ENCODE measurements at places on chromosomes 7 and 10.
A peak's percentile ranks its signal among the peaks of the same experiment; 100 is the strongest.

DNA sequence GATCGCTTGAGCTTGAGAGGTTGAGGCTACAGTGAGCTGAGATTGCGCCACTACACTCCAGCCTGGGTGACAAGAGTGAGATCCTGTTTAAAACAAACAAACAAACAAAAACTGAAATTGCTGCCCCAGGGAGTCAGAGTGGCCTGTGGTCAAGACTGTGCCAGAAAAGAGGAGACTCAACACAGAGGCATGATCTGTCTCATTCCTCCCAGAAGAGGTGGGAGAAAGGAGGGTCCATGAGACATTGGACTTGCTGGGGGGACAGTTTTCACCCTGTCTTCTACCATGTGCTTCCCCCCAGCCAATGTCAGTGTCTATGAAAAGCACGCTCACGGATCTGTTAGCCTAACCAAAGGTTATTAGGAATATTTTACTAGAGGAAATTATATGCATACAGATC, 3.2 kb downstream of the ZNF853 start:
- DNase-seq, result no peak

- DNase-seq, result no peak
Observed at GRCh38 chr7:184294-185264, 7.8 kb upstream of the FAM20C start.

GRCh38 chr7:22811746-22812280, 10.8 kb downstream of the TOMM7 start:
- no peak for DNase-seq

DNA sequence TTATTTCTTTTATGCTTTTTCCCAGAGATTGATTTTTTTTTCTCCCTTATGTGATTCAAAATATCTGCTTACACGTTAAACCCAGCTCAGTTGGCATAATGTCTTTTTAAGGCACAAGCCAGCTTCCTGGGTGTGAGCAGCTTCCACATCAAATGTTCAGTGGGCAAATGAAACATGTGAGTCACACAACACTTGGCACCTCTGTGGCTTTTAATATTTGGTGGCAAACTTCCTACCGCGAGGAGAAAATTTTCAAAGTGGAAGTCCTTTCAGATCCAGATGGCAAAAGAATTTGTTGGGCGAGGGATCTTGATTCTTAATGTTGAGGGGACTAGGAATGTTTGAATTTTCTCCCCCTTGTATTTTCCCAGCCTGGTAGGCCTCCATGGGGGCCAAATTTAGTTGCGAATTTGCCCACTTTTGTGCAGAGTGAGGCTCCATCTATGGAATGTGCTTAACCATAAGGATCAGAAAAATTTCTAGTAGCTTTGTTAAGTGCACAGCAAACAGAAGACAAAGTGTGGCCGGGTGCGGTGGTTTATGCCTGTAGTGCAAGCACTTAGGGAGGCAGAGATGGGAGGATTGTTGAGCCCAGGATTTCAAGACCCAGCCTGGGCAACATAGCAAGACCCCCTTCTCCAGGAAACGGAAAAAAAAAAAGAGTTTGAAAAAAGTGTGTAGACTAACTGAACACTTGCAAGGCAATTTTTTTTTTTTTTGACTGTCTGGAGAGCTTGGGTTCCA, 31.0 kb downstream of the CUX1 start:
- no peak for DNase-seq

DNA sequence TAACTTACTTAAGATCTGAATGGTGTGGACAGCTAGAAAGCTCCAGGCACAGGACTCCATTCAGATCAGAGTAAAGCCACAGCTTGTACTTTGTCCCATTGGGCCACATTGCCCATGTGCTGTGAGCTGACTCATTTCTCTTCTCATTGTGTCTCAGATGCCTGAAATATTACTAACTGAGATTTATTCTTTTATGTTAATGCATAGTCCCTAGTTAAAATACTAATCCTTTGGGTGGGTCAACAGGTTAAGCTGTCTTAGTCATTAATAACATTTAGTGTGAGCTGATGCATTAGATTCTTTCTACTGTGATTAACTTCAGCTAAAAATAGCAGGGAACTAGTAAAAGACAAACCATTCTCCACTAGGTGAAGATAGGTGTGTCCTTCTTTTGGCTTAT, 104.7 kb upstream of the ARMC3 start:
- DNase-seq, result no peak

DNA sequence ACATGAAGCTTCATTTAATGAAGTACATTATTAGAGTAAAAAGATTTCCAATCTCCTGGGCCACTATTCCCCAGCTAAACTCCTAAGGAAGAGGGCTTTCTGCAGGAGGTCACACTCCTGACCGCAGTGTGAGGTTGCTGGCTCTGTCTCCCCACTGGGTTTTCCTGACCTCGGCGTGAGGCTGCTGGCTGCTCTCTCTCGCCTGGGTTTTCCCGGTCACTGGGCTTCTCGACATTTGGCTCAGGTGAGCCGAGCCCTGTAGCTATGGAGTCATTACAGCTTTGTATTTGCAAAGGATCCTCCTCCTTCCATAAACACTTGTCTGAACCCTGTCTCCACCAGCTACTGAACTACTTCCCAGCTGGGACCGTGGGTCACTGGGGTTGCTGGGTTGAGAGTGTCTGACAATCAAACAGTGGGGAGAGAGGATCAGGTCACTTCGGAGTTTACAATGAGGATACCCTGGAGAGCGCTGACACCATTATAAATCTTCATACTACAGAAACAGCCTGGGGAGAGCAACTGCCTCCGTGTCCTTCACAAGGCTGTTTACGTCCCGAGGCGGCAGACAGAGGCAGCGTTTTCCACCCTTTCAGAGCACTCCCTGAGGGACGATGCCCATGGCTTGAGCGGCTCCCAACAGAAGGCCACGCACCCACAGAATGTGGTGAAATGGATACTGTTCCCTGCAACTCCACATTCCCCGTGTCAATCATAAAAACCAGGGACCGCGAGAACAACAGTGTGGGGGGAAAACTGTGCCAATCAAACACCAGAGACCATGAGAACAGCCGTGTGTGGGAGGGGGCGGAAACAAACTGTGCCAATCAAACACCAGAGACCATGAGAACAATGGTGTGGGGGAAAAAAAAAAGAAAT, 226.2 kb downstream of the ZMYND11 start:
- DNase-seq, result no peak

DNA sequence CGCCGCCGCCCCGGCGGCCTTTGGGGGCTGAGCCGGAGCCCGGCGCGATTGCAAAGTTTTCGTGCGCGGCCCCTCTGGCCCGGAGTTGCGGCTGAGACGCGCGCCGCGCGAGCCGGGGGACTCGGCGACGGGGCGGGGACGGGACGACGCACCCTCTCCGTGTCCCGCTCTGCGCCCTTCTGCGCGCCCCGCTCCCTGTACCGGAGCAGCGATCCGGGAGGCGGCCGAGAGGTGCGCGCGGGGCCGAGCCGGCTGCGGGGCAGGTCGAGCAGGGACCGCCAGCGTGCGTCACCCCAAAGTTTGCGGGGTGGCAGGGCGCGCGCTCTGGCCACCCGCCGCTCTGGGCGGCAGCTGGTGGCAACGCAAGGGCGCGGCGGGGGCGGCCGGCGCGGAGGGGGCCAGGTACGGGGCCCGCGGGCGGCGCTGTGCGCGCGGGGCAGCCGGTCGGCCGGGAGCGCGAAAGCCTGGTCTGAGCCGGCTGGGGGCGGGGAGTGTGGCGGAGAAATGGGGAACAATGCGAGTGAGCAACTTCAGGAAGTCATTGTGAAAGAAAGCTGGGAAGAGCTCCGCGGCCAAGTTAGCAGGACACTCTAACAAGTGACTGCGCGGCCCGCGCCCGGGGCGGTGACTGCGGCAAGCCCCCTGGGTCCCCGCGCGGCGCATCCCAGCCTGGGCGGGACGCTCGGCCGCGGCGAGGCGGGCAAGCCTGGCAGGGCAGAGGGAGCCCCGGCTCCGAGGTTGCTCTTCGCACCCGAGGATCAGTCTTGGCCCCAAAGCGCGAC, at the start of gene IKZF1:
TSS of gene IKZF1 (plus strand) at position 588 of the 782 bp plus-strand sequence. CDS start 14,346 bp downstream, outside the sequence.
- DNase-seq, result peak; percentile 60

- DNase-seq, result no peak
Observed at GRCh38 chr7:41536122-41536872, 166.6 kb downstream of the INHBA start.

DNA sequence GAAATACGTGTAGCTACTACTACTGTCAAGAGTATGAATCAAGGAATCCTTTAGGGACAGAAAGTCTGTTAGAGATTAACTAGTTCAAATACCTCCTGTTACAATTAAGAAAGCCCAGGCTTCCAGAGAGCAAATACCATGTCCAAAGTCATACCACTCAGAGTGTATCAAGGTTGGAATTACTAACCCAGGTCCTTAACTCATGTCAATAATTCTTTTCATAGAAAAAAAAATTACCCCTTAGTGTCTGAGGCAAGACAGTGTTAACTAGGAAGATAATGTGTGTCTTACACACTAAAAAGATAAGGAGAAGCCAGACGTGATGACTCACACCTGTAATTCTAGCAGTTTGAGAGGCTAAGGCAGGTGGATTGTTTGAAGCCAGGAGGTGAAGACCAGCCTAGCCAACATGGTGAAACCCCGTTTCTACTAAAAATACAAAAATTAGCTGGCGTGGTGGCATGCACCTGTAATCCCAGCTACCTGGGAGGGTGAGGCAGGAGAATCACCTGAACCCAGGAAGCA, 423.4 kb downstream of the SORCS1 start:
- DNase-seq, result no peak

GRCh38 chr7:44707558-44708230, 41.0 kb upstream of the ZMIZ2 start:
- DNase-seq, result no peak

- DNase-seq, result no peak
Observed at GRCh38 chr7:105674200-105674920, 93.1 kb upstream of the EFCAB10 start.

- no peak for DNase-seq
Observed at GRCh38 chr7:40723829-40724228, 589.0 kb downstream of the SUGCT start.

Measured in stimulated activated CD4-positive, alpha-beta T cell treated with anti-CD3 and anti-CD28 coated beads, Interleukin-12 subunit alpha, Interleukin-12 subunit beta, amount 100 ng/mL, for 24 hours (primary cell).